SJSA1 (cell line): ENCODE measurements at places on chromosomes 4 and X.

DNA sequence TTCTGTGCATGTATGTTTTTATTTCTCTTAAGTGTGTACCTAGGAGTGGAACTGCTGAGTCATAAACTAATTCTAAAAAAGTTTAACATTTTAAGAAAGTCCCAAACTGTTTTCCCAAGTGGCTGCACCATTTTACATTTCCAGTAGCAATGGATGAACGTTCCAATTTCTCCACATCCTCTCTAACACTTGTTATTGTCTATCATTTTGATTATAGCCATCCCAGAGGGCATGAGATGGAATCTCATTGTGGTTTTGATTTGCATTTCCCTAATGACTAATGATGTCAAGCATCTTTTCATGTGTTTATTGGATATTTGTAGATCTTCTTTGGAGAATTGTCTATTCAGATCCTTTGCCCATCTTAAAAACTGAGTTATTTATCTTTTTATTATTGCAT is 82.5 kb downstream of the PPEF1 start:
- H3K36me3 ChIP-seq = no peaks in the 10 kb centered on the region
- DNase-seq = no peak
- no peaks in the 10 kb centered on the region for H3K27me3 ChIP-seq
- peaks cover 12% of the 10 kb centered on the region for H3K4me1 ChIP-seq
- no peak overlapping the region for H3K27ac ChIP-seq

GRCh38 chr4:140867356-140867755 is 111.2 kb upstream of the TBC1D9 start:
- 0 out of 2 replicates have a peak, but pooled peaks cover 4% of the 10 kb centered on the region for H3K4me1 ChIP-seq
- DNase-seq = no peak
- no peaks in the 10 kb centered on the region for H3K36me3 ChIP-seq
- H3K27ac ChIP-seq = no peak overlapping the region
- H3K27me3 ChIP-seq = no peaks in the 10 kb centered on the region
- H3K4me3 ChIP-seq = no peak overlapping the region

- no peaks in the 10 kb centered on the region for H3K4me1 ChIP-seq
- DNase-seq = no peak
- no peaks in the 10 kb centered on the region for H3K27me3 ChIP-seq
Measured at GRCh38 chrX:18892899-18893298, 91.0 kb downstream of the PHKA2 start.

GRCh38 chrX:8244301-8244700 is 73.2 kb upstream of the VCX2 start:
- no peak overlapping the region for H3K4me3 ChIP-seq
- no peak overlapping the region for H3K27ac ChIP-seq
- no peaks in the 10 kb centered on the region for H3K36me3 ChIP-seq
- no peaks in the 10 kb centered on the region for H3K27me3 ChIP-seq
- H3K4me1 ChIP-seq = no peaks in the 10 kb centered on the region

GRCh38 chr4:6119507-6120020 is 80.8 kb downstream of the JAKMIP1 start:
- H3K27ac ChIP-seq = no peak overlapping the region
- no peaks in the 10 kb centered on the region for H3K27me3 ChIP-seq
- no peak overlapping the region for H3K4me3 ChIP-seq
- H3K36me3 ChIP-seq = no peaks in the 10 kb centered on the region
- no peaks in the 10 kb centered on the region for H3K4me1 ChIP-seq

GRCh38 chr4:182955411-182955810 is 38.2 kb upstream of the DCTD start:
- H3K36me3 ChIP-seq = no peaks in the 10 kb centered on the region
- no peaks in the 10 kb centered on the region for H3K27me3 ChIP-seq
- DNase-seq = no peak
- H3K27ac ChIP-seq = no peak overlapping the region
- no peaks in the 10 kb centered on the region for H3K4me1 ChIP-seq

DNA sequence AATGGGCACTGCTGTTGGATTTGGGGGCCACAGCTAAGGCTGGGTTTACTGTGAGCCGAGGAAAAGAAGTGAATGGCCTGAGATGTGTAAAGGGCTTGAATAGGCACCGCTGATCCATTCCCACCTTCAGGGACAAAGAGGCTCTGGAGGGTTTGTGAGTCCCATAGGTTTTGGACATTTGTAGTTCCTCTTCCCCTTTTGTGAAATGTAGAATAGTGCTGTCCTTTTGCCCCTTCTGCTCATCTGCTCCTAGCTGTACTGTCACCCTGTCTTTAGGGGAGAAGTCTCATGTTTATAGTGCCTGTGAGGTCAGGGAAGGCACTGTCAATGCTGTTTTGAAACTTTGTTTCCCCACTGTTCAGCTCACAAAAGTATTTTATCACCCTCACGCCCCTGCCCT is 26.4 kb upstream of the CLCN4 start:
- H3K36me3 ChIP-seq = peaks cover 6% of the 10 kb centered on the region; the same call in 1 of the 2 replicates
- H3K4me1 ChIP-seq = no peaks in the 10 kb centered on the region
- H3K4me3 ChIP-seq = no peak overlapping the region
- no peak for DNase-seq
- no peaks in the 10 kb centered on the region for H3K27me3 ChIP-seq

DNA sequence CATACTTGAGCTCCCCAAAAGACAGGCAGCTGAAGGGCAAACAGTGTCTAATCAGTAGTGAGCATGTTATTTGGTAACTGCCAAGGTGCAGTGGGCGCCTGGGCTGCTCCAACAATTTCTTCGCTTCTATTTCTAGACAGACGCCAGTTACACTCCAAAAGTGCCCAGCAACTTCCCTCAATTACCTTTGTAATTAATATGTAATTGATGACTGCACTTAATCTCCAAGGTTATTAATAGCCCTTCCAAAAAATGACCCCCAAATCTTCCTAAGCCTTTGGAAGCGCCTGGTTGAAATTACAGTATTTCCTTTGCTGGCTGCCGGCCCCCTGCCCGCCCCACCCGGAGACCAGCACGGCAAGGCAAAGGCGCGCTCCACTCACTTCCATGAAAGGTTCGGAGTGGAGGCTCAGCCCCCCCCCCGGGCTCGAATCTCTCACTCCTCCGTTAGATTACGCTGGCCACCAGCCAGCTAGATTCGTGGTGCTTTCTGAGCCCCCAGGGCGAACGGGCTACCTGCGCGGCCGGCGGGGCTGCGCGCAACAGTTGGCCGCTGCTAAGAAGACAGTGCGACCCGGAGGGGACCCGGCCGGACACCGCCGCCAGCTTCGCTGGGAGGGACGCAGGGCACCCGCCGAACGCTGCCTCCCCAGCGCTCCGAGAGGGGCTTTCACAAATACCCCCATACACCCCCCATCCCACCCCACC is 1.9 kb downstream of the GPC4 start:
- H3K27ac ChIP-seq = peak overlapping the region; percentile 79
- DNase-seq = peak; percentile 34
- no peaks in the 10 kb centered on the region for H3K27me3 ChIP-seq
- peak overlapping the region; percentile 80 for H3K4me3 ChIP-seq
- H3K36me3 ChIP-seq = peaks cover 39% of the 10 kb centered on the region

DNA sequence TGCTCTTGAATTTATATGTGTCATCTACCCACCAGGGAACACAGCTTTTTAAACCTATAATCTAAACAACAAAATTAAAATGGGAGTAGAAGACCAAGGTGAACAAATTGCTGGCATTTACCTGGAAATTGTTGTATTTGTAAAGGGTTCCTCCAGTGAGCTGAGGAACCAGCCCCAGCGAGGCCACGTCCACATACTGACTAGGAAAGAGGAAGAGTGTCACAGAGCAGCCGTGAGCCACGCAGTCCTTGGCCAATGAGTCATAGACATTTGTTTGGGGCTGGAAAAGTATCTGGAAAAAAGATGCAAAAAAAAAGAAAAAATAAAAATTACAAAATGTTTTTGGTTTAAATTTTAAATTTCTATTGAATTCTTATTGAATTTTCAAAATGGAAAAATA is 58.7 kb downstream of the METTL14 start:
- H3K27me3 ChIP-seq = no peaks in the 10 kb centered on the region
- H3K4me3 ChIP-seq = no peak overlapping the region
- no peak for DNase-seq
- peaks cover 20% of the 10 kb centered on the region for H3K4me1 ChIP-seq
- H3K36me3 ChIP-seq = peaks cover 67% of the 10 kb centered on the region
- no peak overlapping the region for H3K27ac ChIP-seq

DNA sequence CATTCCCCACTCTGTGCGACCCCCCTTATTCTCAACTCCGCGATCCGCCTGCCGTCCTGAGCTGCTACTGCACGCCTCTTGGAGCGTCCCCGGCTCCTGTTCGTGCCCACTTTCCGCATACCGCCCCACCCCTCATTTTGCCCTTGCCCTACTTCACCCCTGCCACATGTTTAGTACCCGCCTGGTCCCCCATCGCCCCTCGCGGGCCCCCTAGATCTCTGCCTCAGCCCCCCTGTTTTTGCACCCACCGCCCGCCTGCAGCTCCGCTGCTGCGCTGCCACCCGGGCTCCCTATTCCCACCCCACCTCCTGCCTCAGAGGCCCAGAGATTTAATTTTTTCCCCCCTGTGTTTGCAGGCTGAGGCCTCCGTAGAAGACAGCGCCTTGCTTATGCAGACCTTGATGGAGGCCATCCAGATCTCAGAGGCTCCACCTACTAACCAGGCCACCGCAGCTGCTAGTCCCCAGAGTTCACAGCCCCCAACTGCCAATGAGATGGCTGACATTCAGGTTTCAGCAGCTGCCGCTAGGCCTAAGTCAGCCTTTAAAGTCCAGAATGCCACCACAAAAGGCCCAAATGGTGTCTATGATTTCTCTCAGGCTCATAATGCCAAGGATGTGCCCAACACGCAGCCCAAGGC is 1.4 kb downstream of the MAGED1 start:
- H3K27ac ChIP-seq = no peak overlapping the region
- peaks cover 34% of the 10 kb centered on the region for H3K36me3 ChIP-seq
- peaks cover 14% of the 10 kb centered on the region for H3K4me1 ChIP-seq
- H3K4me3 ChIP-seq = peak overlapping the region; percentile 49
- DNase-seq = peak; percentile 9
- H3K27me3 ChIP-seq = no peaks in the 10 kb centered on the region

- no peak overlapping the region for H3K4me3 ChIP-seq
- no peaks in the 10 kb centered on the region for H3K27me3 ChIP-seq
- no peaks in the 10 kb centered on the region for H3K4me1 ChIP-seq
- no peak overlapping the region for H3K27ac ChIP-seq
Measured at GRCh38 chr4:68581383-68582338, 5.5 kb upstream of the UGT2B17 start.

DNA sequence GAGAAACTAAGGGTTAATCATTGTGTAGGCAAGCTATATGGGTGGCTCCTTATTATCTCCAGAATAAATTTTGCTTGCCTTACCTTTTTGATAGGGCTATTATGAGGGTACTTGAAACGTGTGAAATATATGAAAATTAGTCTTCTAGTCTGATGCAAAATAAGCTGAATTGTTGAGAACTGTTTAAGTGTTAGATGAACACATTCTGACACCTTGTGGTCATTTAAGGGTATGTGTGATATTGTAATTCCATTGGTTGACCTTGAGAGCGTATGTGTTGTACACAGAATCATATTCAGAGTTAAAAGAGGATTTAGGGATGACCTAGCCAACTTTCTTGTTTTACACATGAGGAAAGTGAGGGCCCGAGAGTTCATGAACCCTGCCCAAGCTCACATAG is 44.6 kb upstream of the LINC00632 start:
- no peaks in the 10 kb centered on the region for H3K4me1 ChIP-seq
- no peak for DNase-seq
- no peaks in the 10 kb centered on the region for H3K27me3 ChIP-seq
- no peak overlapping the region for H3K27ac ChIP-seq
- H3K4me3 ChIP-seq = no peak overlapping the region

DNA sequence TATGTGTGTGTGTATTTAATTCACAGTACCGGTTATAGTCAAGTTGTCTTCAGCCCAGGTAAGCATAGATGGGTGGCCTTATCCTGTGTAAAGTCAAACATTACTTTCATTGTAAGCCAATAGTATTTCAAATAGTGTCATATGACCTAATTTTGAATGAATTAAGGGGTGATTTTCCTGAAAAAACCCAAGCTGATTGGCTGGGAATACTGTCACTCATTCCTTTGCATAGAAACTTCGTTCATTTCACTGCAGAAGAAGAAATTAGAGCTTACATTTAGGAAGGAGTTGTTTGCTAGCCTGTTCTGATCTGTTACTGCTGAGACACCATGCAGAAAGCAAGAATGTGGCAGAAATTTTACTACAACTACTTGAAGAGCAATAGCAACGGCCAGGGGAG is 45.4 kb downstream of the SMARCAD1 start:
- no peak overlapping the region for H3K4me3 ChIP-seq
- DNase-seq = no peak
- H3K27ac ChIP-seq = 0 out of 2 replicates have a peak overlapping the region, but pooled peaks have one; percentile 12
- H3K4me1 ChIP-seq = peaks cover 9% of the 10 kb centered on the region

DNA sequence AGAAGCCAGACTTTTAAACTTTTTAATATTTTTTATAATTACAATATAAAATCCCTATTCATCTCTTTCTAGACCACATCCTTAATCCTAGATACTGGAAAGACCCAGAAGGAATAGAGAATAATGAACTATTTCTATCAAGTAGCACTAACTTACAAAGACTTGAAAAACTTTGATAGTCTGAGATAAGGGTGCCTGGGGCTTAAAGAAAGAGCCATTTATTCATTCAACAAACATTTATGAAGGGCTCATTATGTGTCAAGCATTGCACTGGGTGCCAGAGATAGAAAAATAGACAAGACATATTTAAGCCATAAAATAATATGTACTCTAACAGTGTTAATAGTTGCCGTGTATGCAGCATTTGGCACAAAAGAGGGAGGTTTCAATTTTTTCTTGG is 178.0 kb upstream of the EMCN start:
- H3K36me3 ChIP-seq = no peaks in the 10 kb centered on the region
- DNase-seq = no peak
- H3K27ac ChIP-seq = no peak overlapping the region
- no peak overlapping the region for H3K4me3 ChIP-seq
- H3K4me1 ChIP-seq = no peaks in the 10 kb centered on the region

- H3K4me3 ChIP-seq = no peak overlapping the region
- no peak overlapping the region for H3K27ac ChIP-seq
- H3K36me3 ChIP-seq = no peaks in the 10 kb centered on the region
- DNase-seq = no peak
- no peaks in the 10 kb centered on the region for H3K4me1 ChIP-seq
Measured at GRCh38 chrX:139533444-139533843, 2.9 kb downstream of the F9 start.

GRCh38 chr4:177947607-177948006 is 505.4 kb upstream of the AGA start:
- H3K4me1 ChIP-seq = no peaks in the 10 kb centered on the region
- H3K27ac ChIP-seq = no peak overlapping the region
- no peaks in the 10 kb centered on the region for H3K36me3 ChIP-seq

GRCh38 chr4:143381189-143382118 is 44.8 kb downstream of the GAB1 start:
- H3K4me1 ChIP-seq = no peaks in the 10 kb centered on the region
- no peak overlapping the region for H3K4me3 ChIP-seq
- no peaks in the 10 kb centered on the region for H3K27me3 ChIP-seq
- peak; percentile 22 for DNase-seq

GRCh38 chr4:5200513-5200912 is 149.2 kb downstream of the STK32B start:
- DNase-seq = no peak
- H3K27ac ChIP-seq = no peak overlapping the region
- H3K4me1 ChIP-seq = no peaks in the 10 kb centered on the region
- no peaks in the 10 kb centered on the region for H3K27me3 ChIP-seq
- H3K36me3 ChIP-seq = no peaks in the 10 kb centered on the region
